Omental fat pad (tissue), 4 donors: ENCODE measurements at places on chromosomes 16 and 17.

DNA sequence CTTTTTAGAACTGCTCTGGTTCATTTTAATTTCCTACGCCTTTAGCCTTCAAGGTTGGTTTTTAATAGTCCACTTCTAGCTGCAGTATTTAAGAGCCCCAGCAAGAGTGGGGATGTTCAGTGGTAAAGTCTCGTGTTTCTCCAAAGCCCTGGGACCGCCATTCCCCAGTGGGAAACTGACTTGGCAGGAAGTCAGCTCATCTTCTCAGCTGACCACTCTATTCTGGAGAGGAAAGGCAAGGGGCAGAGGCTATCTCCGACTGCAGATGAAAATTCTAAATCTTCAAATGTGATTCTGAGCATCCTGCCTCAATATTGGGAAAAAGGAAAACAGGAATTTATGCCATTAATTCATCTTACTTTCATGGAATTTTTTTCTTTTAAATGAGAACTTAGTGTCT lies 35.5 kb downstream of the HS3ST3B1 start:
- DNase-seq, result no peak

DNA sequence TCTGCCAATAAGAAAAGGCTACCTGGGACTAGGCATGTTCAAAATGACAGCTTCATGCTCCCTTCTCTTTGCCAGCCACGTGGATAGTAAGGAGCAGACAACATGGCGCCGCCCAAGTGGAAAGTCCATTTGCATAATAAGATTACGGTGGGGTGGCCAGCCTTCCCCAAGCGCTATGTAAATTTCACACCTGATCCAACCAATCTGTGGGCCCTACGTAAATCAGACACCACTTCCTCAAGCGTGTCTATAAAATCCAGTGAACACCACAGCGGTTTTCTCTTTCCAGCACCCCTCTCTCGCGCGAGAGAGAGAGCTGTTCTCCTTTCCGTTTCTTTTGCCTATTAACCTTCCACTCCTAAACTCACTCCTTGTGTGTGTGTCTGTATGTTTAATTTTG lies 140.3 kb upstream of the ERCC4 start:
- DNase-seq, result no peak

GRCh38 chr17:64256913-64257807 lies 5.9 kb downstream of the TEX2 start:
- no peak for DNase-seq

- DNase-seq, result no peak
These were observed 18.5 kb downstream of the SLC16A3 start for GRCh38 chr17:82247182-82247823.

GRCh38 chr17:34800661-34801060 lies 160.6 kb downstream of the CCT6B start:
- DNase-seq, result no peak

DNA sequence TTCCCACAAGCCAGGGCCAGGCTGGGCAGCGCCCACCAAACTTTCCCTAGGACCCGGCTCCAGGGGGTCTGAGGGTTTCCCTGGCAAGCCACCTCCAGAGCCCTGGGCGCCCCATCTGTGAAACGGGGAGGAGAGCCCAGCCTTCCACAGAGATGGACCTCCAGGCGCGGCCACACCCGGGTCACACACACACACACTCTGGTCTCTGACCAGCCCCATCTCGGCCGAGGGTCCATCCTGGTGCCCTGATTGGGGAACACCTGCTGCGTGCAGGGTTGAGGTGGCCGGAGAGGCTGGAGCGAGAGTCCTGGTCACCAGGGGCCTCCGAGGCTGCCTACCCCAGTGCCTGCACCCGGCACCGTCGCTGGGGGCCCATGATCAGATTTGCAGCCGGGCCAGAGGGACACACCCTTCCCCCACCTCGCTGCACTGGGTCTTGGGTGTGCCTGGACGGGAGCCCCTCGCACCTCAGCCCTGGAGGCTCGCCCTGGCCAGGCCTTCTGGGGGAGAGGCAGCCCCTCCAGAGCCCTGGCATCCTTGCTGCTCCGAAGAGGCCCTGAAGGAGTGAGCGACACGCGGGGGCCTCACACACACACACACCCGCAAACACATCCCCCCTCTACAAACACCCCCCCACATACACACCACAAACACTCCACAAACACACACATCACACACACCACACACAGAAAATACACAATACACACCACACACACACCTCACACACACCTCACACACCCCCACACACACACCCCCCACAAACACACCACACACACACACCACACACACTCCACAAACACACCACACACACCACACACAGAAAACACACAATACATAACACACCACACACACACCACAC lies 29.7 kb downstream of the SLC25A10 start:
- DNase-seq, result no peak

DNA sequence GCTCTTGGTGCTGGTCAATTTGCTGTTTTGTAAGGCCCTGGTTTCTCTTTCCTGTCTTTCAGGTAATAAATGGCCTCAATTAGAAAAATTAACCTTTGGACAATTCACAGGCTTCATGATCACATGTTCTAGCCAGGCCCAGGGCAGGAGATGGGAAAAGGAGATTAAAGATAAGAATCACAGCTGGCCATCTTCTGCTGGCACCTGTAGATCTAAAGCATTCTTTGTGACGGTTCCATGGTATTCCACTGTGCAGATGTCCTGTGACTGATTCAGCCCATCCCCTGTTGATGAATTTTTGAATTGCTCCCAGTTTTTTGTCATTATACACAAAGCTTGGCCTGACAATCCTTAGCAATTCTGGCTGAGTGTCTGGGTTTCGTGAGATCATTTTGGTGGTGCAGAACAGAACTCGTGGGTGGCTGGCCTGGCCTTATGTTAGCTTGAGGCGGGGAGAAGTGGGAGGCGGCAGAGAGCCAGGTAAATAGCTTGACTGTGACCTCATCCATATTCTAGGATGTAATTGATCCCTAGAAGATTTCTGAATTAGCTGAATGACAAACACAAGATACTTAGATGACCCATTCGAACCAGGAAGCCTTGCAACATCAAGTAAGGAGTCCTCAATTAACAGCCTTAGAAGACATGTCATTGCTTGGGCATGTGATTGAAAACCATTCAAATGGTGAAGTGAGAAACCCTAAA lies 14.1 kb downstream of the TMC5 start:
- DNase-seq, result no peak
